ENCODE measurements at places on chromosomes 6 and 20.
A peak's percentile ranks its signal among the peaks of the same experiment; 100 is the strongest.

GRCh38 chr20:55394592-55394991 lies 610.7 kb downstream of the CBLN4 start:
- DNase-seq: no peak

DNA sequence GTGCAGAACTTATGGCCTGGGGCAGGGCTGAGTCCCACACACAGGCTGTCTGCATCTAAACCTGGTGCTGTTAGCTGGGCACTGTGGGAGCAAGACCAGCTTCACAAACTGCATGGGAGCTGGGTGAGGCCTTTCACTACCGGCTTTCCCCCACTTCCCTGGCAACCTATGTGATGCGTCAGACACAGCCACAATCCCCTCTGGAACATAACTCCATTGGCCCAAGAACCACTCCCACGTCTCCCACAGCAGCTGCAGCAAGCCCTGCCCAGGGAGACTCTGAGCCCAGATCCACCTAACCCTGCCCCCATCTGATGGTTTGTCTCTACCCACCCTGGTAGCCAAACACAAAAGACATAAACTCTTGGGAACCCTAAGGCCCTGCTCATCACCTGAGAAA lies 9.3 kb downstream of the WDR27 start:
- no peak for DNase-seq

DNA sequence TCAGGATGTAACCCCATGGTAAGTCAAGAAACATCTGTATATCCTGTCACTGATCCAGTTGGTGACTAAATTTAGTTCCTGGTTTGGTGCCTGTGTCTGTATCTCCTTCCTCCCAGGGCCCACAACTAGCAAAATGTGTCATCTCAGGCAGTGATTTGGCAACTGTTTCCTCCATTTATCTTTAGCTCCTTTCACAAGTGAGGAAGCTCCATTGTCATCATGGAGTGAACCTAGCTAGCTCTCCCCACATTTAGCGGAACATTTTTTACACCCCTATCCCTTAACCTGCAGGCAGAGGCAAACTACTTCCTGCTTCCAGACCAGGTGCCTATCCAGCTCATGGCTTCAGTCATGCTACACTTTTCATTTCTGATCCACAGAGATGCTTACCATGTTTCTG lies 99.5 kb downstream of the IPCEF1 start:
- peak; percentile 97 for DNase-seq

GRCh38 chr6:142756215-142756630 lies 188.8 kb downstream of the HIVEP2 start:
- no peak for DNase-seq

- DNase-seq: peak; percentile 5
Measured at GRCh38 chr20:5836569-5836968, 86.4 kb downstream of the SHLD1 start.

DNA sequence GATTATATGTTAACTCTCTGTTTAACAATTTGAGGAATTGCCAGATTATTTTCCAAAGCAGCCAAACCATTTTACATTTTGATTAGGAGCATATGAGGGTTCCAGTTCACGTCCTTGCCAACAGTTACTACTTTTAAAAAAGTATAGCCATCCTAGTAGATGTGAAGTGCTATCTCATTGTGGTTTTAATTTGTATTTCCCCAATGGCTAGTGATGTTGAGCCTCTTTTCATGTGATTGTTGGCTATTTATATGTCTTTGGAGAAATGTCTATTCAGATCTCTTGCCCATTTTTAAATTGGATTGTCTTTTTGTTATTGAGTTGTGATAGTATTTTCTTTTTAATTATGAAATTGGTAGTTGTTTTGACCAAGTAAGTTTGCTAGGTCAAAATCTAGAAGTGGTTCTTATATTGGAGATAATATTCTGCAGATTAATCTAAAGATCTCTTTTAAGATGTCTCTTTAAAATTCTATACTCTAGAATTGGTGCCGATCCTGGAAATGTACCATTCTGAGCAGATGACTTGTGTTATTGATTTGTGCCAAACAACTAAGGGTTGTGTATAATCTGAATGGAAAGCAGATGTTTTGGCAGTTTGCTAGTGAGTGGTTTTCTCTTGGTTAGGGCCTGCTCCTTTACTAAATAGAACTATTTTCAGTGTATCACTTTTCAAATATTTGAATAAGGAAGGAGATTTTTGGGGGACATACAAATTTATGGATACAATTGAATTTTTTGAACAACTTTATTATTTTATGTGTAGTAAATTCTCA lies 99.5 kb downstream of the CDKAL1 start:
- DNase-seq: no peak

DNA sequence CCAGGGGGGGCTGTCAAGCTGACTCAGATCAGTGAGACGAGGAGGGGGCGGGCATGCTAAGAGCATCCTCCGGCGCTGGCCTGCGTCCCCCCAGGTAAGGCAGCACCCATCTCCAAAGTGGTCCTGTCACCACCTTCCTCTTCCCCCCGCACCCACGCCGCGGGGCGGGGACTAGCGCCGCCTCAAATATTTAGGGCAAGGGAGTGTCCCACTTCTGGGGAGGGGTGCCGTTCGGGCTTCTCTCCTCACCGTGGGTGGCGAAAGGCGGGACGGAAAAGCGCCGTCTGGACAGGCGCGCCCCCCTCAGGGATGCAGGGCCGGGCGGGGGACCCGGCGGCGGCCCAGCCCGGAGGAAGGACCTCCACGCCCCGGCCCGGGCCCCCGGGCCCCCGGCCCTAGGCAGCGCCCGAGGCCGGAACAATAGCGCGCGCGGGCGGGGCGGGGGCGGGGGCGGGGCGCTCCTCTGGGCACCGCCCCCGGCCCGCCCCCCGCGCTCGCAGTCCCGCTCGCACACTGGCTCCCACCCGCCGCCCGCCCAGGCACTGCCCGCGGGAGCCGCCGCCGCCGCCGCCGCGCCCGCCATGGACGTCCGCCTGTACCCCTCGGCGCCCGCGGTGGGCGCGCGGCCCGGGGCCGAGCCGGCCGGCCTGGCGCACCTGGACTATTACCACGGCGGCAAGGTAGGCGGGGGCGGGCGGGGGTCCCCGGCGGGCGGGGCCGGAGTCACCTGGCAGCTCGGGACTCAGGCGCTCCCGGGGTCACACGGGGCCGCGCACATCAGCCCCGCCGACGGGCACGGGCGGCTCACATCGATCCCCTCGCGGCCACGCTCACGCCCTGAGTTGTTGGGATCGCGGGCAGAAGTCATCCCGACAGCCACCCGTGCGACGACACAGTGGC lies at the start of gene TOX2:
TOX2 (plus strand) TSS at position 542 of the 900 bp plus-strand sequence; CDS start at position 582, 40 bp downstream.
- no peak for DNase-seq

GRCh38 chr6:35396991-35397390 lies 54.6 kb downstream of the PPARD start:
- no peak for DNase-seq

DNA sequence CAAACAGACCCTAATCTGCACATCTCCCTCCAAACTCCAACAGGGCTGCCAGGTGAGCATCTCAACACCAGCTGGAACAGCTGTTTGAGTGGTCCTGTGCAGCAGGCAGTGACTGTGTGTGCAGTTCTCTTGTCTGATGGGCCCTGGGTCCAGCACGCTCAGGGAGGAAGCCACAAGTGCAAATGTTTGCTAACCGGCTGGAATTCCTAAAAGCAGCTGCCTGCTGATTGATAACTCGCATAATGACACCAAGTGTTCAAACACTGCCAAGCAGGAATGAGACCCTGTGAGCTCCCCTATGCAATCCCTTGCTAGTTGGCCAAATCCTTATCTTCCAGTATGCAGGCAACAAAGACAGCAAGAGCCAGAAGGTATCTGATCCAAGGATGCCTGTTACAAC lies 650.6 kb downstream of the CBLN4 start:
- DNase-seq: no peak

DNA sequence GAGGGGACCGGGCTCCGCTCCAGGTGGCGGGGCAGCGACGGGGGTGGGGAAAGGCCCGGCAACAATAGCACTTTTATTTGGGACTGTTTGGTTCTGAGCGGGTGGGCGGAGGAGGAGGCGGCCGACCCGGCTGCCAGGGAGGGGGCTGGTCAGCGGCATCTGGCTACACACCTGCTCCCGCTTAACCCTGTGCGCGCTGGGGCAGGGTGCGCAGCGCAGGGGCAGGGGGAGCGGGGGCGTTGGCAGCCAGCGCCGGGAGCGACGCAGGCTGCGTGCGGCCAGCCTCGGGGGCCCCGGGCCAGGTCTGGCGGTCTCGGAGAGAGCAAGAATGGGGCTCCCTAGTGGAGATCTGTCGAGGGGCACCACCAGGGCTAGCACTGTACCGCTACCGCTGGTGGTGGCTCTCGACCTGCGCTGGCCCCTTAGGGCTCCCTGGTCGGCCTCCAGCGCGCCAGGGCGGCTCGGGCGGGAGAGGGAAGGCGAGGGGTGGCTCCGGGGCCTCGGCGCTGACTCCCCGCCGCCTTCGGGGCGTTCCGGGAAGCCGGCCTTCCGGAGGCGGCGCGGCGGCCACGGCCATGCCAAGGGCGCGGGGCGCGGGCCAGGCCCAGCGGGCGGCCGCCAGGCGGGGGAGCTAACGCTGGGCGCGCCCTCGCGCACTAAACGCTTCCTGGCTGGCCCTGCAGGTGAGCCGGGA lies 92.4 kb downstream of the NCR2 start:
- no peak for DNase-seq

- peak; percentile 17 for DNase-seq
Measured at GRCh38 chr6:53139841-53140413, 8.7 kb downstream of the GCM1 start.

DNA sequence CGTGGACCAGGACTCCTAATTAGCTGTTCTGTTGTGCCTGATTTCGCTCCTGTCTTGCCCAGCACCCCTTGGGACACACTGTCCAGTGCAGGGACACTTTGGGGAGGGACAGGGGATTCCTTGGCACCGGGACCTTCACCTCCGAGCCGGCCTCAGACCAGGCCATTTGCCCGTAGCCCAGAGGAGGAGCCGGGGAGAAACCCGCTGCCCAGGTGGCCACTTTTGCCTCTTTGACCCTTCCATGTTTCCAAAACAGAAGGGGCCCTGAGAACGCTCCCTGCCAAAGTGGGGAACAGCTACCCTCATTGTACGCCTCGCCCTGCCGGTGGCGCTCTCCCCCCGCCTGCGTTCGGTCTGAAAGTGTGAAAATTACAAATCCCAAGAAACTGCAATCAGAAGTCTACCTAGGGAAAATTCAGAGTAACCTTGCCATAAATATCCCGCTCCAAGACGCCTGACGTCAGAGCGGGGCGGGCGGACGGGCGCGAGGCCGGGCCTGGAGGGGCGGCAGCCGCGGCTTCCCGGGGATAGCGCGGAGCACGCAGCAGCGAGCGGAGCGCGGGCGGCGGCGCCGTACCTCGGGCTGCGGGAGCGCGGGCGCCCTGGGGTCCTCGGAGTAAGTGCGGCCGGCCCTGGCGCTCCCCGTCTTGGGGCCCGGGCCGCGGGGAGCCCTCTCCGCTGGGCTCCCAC lies at the start of gene DAAM2:
DAAM2 (plus strand) TSS at position 527 of the 690 bp plus-strand sequence. CDS start 63,927 bp downstream, outside the sequence.
- no peak for DNase-seq

DNA sequence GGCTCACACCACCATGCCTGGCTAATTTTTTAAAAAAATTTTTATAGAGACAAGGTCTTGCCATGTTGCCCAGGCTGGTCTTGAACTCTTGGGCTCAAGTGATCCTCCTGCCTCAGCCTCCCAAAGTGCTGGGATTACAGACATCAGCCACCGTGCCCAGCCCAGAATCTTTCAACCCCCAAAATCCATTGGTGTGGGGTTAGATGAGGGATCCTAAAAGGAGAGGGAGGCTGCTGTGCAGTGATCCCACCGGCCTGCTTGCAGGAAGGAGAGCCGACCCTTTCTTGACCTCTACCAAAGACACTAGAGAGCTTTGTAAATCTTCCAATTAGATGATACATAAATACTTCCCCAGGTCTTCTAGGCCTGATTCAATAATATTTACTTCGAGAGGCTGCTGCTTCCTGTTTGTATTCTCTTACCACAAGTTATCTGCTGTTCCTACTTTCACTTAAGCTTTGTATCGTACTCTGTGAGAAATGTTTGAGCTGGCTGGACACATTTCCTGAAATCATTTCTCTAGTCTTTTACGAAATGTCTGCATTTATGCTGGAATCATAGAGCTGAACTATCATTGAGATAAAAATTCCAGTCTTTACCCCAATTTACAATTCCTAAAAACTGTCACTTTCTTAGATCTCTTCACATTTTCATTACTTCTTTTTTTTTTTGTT lies 49.3 kb upstream of the IER3 start:
- DNase-seq: peak; percentile 73

GRCh38 chr6:112502351-112503090 lies 155.4 kb downstream of the RFPL4B start:
- DNase-seq: no peak

GRCh38 chr6:160327981-160328380 lies 20.2 kb upstream of the SLC22A3 start:
- no peak for DNase-seq

DNA sequence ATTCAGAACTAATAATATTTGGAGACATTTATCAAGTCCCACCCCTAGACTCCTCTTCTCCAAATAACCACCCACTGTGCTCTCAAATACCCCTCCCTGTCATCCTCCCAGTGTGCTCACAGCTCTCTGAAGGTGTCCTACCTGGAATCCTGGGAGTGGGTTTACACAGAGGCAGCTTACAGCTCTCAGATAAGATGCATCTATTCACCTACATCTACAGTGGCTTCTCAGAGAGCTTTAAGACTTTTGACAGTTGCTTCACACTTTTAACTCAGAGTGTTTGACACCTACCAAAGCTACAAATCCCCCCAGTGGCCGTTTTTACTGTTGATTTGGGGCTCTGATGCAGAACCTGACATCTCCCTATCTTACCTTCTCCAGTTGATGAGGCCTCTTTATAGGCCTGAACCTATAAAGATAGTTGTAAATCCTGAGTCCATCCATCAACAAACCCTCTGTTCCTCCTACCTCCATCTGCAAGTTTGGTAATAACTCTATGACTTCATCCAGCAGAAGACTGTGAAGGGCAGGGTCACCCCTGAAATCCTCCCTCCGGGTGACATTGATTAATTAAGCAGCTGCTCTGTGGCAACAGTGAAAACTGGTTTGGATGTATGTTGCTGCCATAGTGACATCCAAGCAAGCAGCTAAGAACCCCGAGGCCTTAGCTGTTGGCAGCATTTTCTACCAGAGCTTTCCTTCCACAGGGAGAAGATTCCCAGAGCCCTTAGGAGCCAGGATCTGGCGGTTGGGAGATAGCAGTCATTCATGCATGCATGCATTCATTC lies 226.1 kb upstream of the RREB1 start:
- DNase-seq: peak; percentile 60

GRCh38 chr6:157763904-157764177 lies 59.2 kb upstream of the SNX9 start:
- no peak for DNase-seq

- DNase-seq: no peak
Measured at GRCh38 chr6:45881705-45882467, 133.8 kb downstream of the CLIC5 start.

GRCh38 chr6:87684895-87685654 lies 17.0 kb downstream of the AKIRIN2 start:
- no peak for DNase-seq

DNA sequence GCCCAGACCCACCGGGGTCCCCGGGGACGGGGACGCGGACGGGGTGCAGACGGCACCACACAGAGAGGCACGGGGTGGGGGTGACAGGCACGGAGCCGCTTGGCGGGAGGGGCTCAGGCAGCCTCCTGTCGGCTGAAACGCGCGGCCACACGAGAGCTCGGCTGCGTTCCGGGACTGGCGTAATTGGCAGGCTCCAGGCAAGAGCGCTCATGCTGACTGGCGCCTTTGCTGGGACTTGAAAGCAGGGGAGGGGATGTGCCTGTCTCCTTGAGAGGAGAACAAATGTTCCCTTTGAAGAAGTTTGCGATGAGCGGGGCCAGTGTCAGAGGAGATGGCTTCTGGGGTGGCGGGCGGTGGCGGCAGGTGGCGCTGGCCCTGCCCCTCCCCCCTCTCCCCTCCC lies 25.8 kb downstream of the BHLHE23 start:
- no peak for DNase-seq

Data from CD14-positive monocyte (primary cell).